GM12891 (cell line): ENCODE measurements at places on chromosomes 2 and 18.
A peak's percentile ranks its signal among the peaks of the same experiment; 100 is the strongest.

DNA sequence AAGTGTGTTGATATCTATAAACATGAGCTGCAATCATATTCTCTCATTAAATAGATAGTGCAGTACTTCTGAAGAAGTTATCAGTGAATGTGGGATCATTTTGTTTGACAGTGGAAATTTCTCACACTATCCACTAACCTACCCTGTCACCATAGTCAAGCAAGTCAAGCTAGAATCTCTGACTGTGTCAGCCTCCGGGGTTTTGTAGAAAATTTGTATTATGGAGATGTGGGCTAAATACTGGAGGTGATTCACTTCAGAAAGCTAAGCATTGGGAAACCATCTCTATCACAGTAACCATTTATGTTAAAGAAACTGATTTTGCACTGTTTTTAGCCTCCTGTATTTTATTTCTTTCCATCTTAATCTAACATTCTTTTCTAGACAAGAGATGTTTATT is 126.6 kb upstream of the CREB1 start:
- DNase-seq: no peak

- DNase-seq: no peak
Observed at GRCh38 chr18:68034296-68034695, 517.8 kb upstream of the DSEL start.

- no peak for DNase-seq
Observed at GRCh38 chr2:69715964-69716363, 26.0 kb upstream of the ANXA4 start.

GRCh38 chr2:155310589-155310988 is 612.1 kb downstream of the KCNJ3 start:
- DNase-seq: no peak

GRCh38 chr2:241102239-241102803 is at the start of gene MTERF4:
MTERF4 (minus strand) TSS chr2:241102287; CDS start chr2:241102273, 14 bp downstream.
- DNase-seq: peak; percentile 84

GRCh38 chr2:191738667-191739066 is 60.7 kb downstream of the NABP1 start:
- no peak for DNase-seq

- no peak for DNase-seq
Observed at GRCh38 chr2:138147796-138148195, 183.5 kb downstream of the HNMT start.

DNA sequence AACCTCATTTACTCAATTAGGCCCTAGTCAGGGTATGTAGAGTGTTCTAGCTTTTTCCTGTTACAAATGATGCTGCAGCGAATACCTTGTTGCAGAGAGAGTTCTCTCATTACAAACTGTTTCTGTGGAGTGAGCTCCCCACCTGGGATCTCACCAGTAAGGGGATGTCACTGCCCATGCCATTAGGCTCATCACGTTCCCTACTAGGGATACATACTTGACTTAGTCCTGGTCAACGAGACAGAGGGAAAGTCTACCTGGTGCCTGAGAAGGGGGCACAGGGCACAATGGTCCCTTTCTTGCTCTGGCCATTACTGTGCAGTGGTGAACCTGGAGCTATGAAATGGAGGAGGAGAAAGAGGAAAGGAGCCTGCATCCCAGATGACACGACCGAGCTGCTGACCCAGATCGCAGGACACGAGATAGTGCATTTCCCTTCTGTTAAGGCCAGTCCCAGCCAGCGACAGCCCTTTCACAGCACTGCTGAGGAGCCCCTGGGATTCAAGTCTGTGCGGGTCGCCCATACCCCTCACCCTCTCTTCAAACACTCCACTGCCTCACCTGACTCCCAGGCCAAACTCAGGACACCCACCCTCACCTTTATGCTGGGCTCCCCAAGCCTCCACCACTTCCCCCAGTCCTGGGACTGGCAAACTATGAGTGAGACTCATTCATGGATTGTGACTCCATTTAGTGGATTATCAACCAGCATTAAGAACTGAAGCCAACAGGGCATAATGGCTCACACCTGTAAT is 16.0 kb downstream of the MALL start:
- no peak for DNase-seq

DNA sequence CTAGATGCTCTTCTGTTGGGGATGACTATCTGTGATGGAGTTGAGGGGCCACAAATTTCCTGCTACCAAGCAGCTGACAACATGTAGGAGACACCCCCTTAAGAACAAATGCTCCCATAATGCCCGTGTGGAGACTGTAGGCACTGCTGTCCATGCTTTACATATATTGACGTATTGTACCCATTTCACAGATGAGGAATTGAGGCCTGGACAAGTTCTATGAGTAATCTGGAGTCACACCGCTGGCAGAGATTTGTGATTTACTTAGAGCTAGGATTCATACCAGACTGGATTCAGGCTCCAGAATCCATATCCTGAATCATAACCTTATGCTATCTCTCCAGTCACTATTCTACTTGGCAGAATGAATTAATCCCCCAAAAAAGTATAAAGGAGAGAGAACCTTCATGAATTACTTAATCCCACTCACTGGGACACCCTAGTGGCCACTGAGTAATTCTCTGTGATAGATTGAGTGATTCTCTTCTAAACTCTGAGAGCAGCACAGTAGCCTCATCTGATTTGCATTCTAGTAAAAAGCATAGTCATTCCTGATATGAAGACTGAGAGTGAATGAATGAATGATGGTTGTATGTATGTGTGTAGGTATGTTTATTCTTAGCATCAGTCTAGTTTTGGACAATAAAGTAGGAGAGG is 460.7 kb upstream of the MEIS1 start:
- no peak for DNase-seq

GRCh38 chr2:203636588-203637470 is 69.6 kb upstream of the CD28 start:
- no peak for DNase-seq

DNA sequence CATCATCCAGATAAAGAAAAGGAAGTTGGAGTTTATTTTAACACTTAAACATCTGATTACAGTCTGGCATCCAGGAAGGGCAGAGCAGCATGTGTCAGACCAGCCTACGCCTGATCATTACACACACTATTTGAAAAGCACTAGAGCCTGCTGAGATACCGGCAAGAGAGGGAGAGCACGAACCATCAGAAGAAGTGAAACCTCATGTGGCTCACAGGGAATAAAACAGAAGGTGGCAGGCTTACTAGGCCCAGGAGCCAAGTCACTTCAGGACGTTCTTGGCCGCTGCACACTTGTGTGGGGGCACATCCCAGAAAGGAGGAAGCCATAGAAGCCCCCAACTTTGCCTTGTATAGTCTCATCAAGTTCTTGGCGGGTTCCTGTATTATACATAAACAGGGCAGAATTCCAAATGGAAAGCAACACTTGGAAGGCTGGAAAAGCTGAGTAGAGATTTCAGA is 105.5 kb downstream of the UGGT1 start:
- no peak for DNase-seq

DNA sequence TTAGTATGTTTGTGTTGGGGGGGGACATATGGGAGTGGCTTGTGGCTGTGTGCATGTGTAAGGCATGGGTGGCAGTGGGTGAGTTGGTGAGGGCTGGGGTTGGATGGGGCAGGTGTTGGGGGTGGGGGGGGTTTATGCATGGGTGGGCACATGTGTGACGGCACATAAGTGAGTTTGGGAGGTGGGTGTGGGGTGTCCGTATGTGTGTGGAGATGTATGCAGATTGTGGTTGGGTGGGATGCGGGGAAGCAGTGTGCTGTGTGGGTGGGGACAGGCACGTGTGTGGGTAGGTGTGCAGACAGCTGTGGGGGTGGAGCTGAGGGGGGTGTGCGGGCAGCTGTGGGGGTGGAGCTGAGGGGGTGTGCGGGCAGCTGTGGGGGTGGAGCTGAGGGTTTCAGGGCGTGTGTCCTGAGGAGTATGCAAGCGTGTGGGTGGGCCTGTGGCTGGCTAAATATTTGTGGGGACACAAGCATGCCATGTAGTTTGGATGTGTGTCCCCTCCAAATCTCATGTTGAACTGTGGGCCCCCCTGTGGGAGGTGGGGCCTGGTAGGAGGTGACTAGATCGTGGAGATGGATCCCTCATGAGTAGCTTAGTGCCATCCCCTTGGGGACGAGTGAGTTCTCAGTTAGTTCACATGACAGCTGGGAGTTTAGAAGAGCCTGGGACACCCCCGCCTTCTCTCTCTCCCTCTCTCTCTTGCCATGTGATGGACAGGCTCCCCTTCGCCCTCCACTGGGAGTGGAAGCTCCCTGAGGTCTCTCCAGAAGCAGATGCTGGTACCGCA is 59.4 kb downstream of the ANKMY1 start:
- no peak for DNase-seq

DNA sequence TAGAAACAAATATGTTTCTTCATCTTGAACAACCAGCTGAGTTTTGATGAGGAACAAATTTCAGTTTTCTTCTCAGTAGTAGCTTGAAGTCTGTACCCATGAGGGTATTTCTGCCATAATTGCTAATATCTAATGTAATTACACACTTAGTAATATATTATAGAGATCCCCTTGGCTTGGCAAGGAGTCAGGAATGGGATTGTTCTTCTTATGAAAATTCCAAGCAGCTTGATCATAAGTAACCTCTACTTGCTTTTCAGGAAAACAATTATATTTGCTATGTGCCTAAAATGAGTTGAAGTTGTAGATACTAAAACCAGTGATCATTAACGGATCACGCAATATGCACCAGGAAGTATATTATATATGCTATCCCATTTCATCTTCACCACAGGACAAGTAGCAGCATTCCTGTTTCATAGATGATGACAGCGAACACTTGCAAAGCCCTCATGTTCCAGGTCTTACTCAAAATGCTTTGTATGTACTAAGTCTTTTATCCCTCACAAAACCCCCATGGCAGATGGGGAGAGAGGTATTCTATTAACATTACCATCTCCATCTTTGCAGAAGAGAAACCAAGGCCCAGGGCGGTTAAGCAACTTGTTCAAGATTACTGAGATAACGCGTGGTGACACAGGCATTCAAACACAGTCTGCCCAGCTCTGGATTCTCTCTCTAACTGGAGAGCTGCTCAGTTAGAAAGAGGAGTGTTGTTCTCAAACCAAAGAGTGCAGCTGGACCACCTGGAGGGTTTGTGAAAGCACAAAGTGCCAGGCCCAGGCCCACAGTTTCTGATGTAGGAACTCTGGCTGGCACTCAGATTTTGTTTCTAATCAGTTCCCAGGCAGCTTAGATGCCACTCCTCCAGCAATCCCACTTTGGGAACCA is 21.8 kb upstream of the RGPD4 start:
- no peak for DNase-seq

GRCh38 chr2:197281421-197281820 is 29.2 kb downstream of the ANKRD44 start:
- DNase-seq: no peak
